Naive thymus-derived CD4-positive, alpha-beta T cell (primary cell): ENCODE measurements at places on chromosomes 4 and X. TPM values are rescaled to one million over a fixed set of nuclear protein-coding genes. Genes with fewer than 3 reads are reported as not detected.
A peak's percentile ranks its signal among the peaks of the same experiment; 100 is the strongest.

DNA sequence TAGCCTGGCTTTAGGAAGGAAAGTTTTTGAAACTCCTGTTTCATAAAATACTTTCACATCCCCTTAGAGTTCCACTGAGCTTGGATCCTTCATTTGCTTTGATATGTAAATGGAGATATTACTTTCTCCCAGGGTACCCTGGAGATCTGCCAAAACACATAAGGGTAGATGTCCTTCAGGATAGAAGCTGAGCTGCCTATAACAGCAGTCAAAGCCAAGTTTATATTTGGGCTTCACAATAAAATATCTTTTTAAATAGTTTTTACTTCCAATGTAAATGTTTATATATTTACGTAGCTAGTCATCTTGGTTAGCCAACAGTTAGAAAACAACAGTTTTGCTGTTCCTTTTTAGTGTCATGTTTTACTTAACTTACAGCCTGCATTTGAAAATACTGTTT is 742.3 kb upstream of the POU3F4 start:
- no peaks in the 10 kb centered on the region for H3K4me1 ChIP-seq
- H3K36me3 ChIP-seq, result no peaks in the 10 kb centered on the region
- H3K4me3 ChIP-seq, result no peak overlapping the region
- H3K27ac ChIP-seq, result no peak overlapping the region
- no peaks in the 10 kb centered on the region for H3K27me3 ChIP-seq
- no peak for DNase-seq

DNA sequence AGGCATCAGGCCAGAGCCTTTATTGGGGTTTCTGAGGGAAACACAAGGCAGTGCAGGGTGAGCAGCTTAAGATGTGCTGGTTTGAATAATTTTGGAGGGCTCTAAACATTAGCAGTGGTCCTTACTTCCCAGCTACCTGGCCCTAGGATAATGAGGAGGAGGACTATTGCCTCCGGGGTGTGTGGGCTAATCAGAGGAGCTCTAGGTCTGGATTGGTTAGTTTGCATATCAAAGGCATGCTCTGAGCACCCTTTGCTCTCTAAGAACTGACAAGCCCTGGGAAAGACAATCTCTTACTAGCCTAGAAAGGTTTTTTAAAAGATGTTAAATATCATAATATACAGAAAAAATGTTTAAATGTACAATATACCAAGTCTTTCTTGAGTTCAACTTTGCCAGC is 58.4 kb downstream of the RXFP1 start:
- no peak for DNase-seq
- H3K4me1 ChIP-seq, result no peaks in the 10 kb centered on the region
- no peak overlapping the region for H3K4me3 ChIP-seq
- no peaks in the 10 kb centered on the region for H3K27me3 ChIP-seq

GRCh38 chr4:184732126-184732525 is 1.8 kb downstream of the CENPU start:
- H3K4me3 ChIP-seq, result no peak overlapping the region
- H3K36me3 ChIP-seq, result no peaks in the 10 kb centered on the region
- no peaks in the 10 kb centered on the region for H3K27me3 ChIP-seq
- H3K4me1 ChIP-seq, result peaks cover 7% of the 10 kb centered on the region
- no peak for DNase-seq
- no peak overlapping the region for H3K27ac ChIP-seq

DNA sequence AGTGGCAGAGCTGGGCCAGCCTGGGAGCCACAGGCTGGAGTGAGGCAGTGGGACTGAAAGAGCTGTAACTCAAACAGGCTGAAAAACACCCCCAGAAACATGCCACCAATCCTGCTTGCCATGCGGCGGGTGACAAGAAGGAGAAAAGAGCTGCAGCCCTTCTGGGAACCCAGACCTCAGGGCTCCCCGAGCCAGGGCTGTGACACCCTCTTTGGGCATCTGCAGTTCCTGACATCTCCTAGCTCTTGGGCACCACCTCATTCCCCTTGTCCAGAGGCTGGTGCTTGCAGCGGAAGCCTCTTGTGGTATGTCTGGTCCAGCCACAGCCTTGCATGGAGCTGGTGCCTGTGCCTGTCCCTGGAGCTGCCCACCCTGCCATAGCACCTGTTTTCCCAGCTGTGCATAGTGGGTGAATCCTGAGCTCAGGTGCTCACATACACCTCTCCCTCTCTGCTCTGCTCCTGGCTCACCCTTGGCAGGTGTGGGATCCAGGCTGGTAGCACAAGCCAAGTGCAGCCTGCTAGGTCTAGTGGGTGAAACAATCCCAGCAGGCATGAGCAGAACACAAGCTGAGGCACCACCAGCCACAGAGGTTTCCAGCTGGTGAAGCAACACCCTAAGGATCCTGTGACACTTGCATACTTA is 149.0 kb downstream of the CXXC4 start:
- DNase-seq, result no peak
- no peaks in the 10 kb centered on the region for H3K4me1 ChIP-seq
- no peaks in the 10 kb centered on the region for H3K36me3 ChIP-seq
- no peak overlapping the region for H3K4me3 ChIP-seq
- H3K27me3 ChIP-seq, result no peaks in the 10 kb centered on the region

DNA sequence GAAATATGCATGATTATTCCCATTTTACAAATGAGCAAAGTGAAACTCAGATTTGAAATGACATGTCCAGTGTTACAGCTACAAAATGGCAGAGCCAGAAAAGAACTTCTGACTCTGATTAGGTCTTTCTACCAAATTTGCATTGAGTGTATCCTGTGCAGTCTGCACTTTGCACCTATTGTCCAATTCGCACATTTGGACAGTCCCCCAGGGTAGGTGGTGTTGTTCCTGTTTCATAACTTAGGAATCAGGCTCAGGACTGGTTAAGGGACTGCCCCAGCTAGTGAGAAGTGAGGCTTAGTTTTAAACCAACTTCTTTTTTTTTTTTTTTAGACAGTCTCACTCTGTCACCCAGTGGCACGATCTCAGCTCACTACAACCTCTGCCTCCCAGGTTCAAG is 137.9 kb upstream of the NALF2 start:
- no peaks in the 10 kb centered on the region for H3K36me3 ChIP-seq
- no peaks in the 10 kb centered on the region for H3K4me1 ChIP-seq
- DNase-seq, result no peak
- no peak overlapping the region for H3K4me3 ChIP-seq

GRCh38 chrX:150872773-150873336 is 25.6 kb downstream of the CD99L2 start:
- H3K27ac ChIP-seq, result no peak overlapping the region
- H3K4me3 ChIP-seq, result no peak overlapping the region
- DNase-seq, result no peak
- H3K4me1 ChIP-seq, result no peaks in the 10 kb centered on the region

DNA sequence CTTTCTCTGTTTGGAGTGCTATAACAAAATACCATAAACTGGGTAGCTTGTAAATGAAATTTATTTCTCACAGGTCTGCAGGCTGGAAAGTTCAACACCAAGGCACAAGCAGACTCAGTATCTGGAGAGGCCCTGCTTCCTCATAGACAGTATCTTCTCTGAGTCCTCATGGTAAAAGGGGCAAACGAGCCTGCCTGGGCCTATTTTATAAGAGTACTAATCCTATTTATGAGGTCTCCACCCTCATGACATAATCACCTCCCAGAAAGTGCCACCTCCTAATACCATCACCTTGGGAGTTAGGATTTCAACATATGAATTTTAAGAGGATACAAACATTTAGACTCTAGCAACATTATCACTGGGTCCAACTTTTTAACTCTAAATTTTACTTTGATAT is 200.3 kb downstream of the STPG2 start:
- H3K36me3 ChIP-seq, result no peaks in the 10 kb centered on the region
- DNase-seq, result no peak
- no peak overlapping the region for H3K4me3 ChIP-seq
- no peaks in the 10 kb centered on the region for H3K27me3 ChIP-seq
- H3K27ac ChIP-seq, result no peak overlapping the region
- H3K4me1 ChIP-seq, result no peaks in the 10 kb centered on the region

- H3K36me3 ChIP-seq, result no peaks in the 10 kb centered on the region
- H3K4me3 ChIP-seq, result no peak overlapping the region
- H3K4me1 ChIP-seq, result no peaks in the 10 kb centered on the region
- no peak for DNase-seq
- H3K27me3 ChIP-seq, result no peaks in the 10 kb centered on the region
Measured at GRCh38 chr4:94833394-94833793, 75.6 kb downstream of the BMPR1B start.

GRCh38 chr4:88791274-88791673 is 93.6 kb upstream of the NAP1L5 start:
- no peak for DNase-seq
- peaks cover 20% of the 10 kb centered on the region for H3K36me3 ChIP-seq
- H3K4me3 ChIP-seq, result no peak overlapping the region
- H3K27me3 ChIP-seq, result no peaks in the 10 kb centered on the region

GRCh38 chrX:100980608-100981497 is 11.3 kb downstream of the ARL13A start:
- no peak for DNase-seq
- H3K4me3 ChIP-seq, result no peak overlapping the region
- no peaks in the 10 kb centered on the region for H3K27me3 ChIP-seq

SMAD1 gene
- 1.1 TPM for polyA plus RNA-seq

DNA sequence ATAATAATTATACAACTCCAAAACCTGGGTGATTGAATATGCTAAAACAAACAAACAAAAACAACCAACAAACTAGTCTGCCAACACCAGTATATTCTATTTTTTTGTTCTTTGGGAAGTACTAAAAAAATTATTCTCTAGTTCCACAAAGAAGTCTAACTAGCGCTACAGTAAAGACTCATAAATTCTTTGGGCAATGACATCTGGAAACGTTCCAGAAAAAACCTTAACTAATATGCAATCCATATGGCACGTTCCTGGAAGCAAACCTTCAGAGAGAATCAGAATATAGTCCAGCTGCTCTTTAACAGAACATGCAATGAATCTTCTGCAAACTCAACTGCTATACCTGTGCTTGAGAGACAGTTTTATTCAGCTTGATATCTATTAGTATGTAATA is 500.1 kb downstream of the TRAM1L1 start:
- H3K27me3 ChIP-seq, result no peaks in the 10 kb centered on the region
- no peak overlapping the region for H3K27ac ChIP-seq
- DNase-seq, result no peak
- no peaks in the 10 kb centered on the region for H3K4me1 ChIP-seq

DNA sequence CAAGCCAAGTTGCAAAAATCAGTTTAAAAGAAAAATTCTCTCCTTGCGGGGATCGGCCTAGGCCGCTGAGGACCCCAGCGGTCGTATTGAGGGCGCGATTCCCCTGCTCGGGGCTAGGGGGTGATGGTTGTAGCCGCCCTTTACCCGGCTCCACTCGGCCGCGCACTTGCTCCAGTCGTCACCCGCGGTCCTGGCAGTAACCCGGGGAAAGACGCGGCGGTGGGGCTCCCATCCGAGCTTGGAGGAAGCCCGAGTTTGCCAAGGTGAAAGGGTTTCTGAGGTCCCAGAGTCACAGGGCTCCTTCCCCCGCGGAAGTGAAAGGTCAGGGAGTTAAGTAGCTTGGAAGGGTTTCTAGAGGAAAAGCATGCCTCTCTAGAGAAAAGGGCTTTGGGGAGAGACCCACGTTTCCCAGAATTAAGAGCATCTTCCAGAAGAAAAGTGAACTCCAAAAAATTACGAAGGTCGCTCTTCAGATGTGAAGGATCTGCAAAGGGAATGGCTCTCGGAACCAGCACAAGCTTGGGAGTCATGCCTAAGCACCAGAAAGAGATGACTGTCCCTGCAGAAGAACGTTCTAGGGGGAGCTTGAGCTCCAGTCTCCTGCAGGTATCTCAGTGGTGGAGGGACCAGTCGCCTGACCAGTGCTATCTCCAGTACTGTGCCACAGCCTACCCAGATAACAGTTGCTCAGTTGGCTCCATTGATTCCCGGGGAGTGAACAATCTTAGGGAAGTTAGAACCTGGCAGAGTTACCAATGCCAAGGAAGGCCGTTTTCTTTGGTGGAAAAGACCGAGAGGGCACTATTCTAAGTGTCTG is 875 bp downstream of the LAP3 start:
- H3K4me3 ChIP-seq, result peak overlapping the region; percentile 77
- no peaks in the 10 kb centered on the region for H3K27me3 ChIP-seq
- no peak for DNase-seq

DNA sequence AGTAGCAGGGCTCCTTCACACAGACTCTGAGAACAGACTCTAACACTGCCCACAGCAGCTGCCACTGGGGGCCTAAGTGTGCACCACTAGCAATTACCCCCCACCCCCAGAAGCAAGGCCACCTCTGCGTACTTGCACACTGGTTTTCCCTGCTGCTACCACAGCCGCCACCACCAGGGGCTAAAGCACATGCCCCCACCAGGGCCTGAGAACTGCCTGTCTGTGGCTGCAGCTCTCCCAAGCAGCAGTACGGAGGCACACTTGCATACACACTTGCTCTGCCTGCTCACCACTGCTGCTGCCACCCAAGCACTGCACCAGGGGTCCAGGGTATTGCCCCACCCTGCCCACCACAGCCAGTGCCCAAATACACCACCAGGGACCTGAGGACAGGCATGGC is 59.6 kb downstream of the SCML2 start:
- no peaks in the 10 kb centered on the region for H3K4me1 ChIP-seq
- DNase-seq, result no peak
- no peak overlapping the region for H3K4me3 ChIP-seq
- no peak overlapping the region for H3K27ac ChIP-seq

RAB39B gene
- 8.3 TPM for polyA plus RNA-seq

DNA sequence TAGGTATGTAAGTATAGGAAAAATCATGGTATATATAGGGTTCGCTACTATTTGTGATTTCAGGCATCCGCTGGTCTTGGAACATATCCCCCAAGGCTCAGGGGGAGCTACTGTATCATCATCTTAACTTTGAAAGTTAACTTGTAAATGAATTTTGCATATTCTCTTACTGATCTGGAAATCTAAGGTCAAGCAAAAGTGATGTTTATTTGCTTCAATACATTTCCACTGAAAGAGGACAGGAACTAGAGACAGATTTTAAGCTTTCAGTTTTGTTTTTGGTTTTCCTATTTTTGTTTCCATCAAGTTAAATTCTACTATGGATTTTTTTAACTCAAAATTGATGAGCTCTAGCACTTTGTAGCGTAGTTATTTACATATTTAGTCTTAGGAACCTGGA is 56.2 kb downstream of the NAF1 start:
- DNase-seq, result no peak
- H3K4me3 ChIP-seq, result no peak overlapping the region
- no peaks in the 10 kb centered on the region for H3K27me3 ChIP-seq

DNA sequence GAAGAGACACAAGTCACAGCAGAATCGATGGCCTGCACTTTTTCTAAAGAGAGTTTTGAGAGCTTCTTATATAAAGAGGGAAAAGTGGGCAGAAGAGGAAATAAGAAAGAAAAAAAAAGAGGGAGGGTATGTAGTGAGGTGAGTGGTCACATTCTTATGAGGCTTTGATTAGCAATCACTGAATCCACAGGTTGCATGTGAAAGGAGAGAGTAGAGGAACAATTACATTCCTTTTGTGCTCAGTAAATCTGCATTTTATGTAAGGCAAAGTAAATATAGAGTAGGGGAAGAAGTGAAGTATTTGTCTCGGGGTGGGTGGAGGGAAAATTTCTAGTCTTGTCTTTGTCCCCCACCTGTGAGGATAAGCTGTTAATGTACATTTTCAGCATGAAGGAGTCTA is 26.8 kb upstream of the MBTPS2 start:
- H3K27ac ChIP-seq, result no peak overlapping the region
- no peaks in the 10 kb centered on the region for H3K36me3 ChIP-seq
- no peak for DNase-seq
- H3K27me3 ChIP-seq, result no peaks in the 10 kb centered on the region
- no peaks in the 10 kb centered on the region for H3K4me1 ChIP-seq
- H3K4me3 ChIP-seq, result no peak overlapping the region
